ENCODE measurements at places on chromosomes 5 and 9.

GRCh38 chr5:141223112-141223783 lies at the start of gene PCDHB14:
Gene PCDHB14 (plus strand): TSS chr5:141223343. CDS start chr5:141223506, 163 bp downstream.
- DNase-seq = no peak

DNA sequence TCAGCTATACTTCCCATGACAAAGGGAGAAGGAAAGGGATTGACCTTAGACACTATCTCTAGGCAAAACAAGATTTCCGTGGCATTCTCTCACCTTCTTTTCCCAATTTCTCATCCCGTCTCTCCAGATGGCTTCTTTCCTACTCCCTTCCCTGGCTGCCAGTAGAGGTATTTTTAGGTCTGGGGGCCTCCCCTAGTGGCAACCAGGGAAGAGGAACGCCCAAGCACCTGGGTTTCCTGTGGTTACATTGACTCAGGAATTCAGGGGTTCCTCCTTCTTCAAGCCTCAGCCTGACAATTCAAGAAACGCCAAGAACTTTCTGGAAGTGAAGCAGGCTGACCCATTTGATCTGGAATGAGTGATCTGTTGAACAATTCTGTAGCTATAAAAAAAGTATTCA lies 111.5 kb upstream of the OSMR start:
- DNase-seq = no peak

DNA sequence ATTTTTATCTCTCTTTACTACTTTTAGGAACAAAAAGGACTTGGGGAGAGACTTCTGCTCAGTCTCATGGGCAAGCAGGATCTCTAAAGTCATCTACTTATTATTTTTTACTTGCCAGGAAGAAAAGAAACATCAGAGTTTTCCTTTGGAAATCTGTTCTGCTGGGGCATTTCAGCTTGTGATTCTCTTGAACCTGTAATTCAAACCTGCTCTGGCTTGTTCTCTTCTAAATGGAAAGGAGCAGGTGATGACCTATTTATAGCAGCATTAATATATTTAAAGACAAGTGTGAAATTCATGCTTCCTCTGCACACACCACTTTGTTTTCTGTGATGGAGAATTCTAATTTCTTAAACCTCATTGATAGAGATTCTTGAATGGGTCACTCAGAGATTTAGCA lies 2.0 kb downstream of the ADCY2 start:
- no peak for DNase-seq

- DNase-seq = no peak
Observed at GRCh38 chr9:133977421-133978201, 14.5 kb downstream of the VAV2 start.

- DNase-seq = no peak
Observed at GRCh38 chr9:134912126-134912840, 5.4 kb downstream of the FCN1 start.

- peak; percentile 51 for DNase-seq
Observed at GRCh38 chr9:19229595-19230354, 718 bp upstream of the DENND4C start.

DNA sequence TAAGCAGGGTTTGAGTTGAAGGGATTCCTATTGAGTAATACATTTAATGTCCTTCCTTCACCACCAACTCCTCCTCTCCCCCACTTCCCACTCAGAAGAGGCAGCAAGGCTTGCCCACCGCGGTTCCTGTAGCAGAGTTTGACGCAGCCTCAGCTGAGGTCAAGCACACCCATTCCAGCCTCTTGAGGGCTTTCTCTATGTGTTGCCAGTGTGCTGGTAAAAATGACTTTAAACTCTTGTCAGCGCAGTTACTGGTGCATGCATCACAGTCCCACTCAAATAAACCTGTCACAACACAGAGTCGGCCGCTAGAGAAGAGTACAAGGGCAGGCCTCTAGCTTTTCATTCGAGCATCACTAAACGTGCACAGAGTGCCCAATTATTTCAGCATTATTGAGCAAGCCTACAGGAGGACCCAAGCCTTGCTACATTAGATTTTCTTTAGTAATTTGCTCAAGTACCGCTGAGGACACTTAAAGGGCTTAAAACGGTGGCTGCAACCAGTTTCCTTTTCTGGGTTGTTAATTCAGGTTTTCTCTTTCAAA lies 79.6 kb downstream of the TLE4 start:
- no peak for DNase-seq

GRCh38 chr9:94937214-94937903 lies 210.9 kb downstream of the AOPEP start:
- no peak for DNase-seq

DNA sequence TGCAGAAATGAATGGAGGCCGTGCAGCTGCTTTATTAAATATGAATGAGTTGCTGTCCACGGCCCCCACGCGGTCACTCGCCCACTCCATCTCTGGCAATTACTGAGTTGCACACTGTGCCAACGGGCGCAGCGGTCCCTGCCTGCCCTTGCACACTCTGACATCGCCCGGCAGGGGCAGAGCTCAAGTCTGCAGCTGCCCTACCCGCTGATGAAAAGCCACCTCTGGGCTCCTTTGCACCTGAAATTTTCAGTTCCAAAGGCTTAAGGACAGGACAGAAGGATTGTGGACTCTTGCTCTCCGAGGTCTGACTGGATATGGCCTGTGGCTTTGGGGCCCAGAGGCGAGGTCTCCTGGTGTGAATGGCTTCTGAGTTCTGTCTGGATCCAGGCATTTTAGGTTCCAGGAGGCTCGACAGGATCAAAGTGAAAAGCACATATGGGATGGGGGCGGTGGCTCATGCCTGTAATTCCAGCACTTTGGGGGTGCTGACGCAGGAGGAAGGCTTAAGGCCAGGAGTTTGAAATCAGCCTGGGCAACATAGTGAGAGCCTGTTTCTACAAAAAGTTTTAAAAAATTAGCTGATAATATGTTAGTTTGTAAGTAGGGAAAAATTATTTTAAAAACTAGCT lies 201.8 kb downstream of the PAX5 start:
- DNase-seq = peak; percentile 31

DNA sequence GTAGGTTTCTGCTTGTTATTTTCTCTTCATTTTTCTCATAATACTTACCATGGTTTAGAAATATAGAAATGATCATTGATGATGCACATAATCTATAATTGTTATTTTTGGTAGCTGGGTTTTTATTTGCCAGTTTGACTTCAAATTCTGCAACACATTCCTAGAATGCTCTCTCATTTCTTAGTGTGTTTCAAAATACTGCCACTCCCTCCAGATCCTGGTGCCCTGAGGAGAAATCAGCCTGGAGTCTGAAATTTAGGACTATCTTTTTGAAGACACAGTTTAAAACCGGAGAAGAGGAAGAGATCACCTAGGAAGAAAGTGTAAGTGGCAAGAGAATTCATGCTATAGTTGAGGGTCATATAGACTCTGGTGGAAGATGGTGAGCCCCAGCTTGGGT lies 57.5 kb downstream of the TAF11L14 start:
- no peak for DNase-seq

GRCh38 chr9:127509955-127510299 lies 58.6 kb downstream of the LRSAM1 start:
- DNase-seq = no peak

DNA sequence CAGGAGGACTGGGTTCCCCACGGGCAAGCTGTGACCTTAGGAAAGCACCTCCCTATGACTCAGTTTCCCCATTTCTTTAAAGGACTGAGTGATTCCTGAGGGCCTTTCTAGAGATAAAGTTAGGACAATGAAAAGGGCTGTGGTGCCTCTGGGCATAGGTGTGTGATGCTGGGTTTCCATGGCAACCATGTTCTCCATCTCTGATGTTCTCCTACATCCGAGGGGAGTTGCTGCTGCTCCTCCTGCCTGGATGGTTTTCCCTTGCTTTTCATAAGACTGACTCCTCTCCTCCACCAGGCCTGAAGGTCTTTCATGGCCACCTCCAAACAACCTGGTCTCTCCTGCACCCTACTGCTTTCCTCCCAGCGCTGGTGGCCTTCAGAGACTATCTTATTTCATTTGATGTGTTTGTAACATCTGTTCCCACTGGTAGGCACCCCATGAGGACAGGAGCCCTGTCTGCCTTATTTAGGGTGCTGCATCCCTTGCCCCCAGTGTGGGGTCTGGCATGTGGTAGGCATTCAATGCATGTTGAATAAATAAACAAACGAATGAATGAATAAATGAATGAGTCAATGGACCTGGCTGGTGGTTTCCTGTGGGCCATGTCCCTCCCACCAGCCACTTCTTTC lies 112.2 kb upstream of the HAND1 start:
- no peak for DNase-seq

- no peak for DNase-seq
Observed at GRCh38 chr5:154713615-154714125, 41.5 kb upstream of the LARP1 start.

DNA sequence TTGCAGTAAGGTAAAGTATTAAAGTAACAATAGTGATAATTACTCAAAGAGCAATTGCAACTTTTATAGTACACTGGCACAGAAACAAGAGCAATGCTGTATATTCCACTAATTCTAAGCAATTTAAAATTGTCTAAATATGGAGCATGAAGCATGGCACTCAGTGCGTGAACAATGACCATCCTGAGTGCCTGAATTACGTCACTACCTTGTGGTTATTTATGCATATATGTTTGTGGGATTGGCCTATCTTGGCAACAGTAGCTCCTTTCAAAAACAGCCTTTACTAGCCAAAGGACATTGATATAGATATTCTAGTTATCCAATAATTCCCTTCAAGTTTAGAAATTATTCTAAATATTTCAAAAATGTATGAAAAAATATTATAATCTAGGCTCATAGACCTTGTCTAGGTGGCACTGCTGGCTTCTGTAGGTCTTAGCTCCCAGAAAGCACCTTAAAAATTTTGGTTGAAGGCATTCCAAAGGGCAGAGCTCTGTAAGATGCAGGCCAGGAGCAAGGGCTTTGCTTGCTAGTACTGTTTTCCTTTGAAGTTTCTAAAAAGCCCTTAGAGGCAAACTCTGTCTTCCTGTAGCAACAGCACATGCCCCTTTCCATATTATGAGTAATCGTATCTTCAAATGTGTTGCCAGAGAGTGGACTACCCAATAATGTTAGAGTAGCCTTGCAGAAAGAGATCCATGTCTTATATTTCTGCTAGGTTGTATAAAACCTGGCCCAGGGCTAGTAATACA lies 719.3 kb downstream of the NR2F1-AS1 start:
- no peak for DNase-seq

- DNase-seq = no peak
Observed at GRCh38 chr5:17438027-17438426, 60.0 kb upstream of the TAF11L2 start.

DNA sequence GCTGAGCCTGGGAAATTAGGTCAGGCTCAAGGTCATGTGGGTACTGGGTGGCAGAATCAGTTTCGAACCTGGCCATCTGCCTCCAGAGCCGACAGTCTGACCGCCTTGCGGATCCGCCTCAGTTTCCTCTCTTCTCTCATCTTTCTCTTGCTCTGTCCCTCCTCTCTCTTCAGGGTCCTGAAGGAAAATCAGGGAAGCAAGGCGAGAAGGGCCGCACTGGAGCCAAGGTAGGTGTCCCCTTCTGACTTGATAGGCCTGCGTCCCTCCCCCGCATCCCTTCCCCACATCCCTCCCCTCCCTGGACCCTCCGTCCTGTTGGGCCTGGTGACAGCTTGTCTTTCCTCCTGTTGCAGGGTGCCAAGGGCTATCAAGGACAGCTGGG lies 40.8 kb upstream of the ORM1 start:
- DNase-seq = no peak

- no peak for DNase-seq
Observed at GRCh38 chr5:37174928-37175327, 74.2 kb downstream of the CPLANE1 start.

DNA sequence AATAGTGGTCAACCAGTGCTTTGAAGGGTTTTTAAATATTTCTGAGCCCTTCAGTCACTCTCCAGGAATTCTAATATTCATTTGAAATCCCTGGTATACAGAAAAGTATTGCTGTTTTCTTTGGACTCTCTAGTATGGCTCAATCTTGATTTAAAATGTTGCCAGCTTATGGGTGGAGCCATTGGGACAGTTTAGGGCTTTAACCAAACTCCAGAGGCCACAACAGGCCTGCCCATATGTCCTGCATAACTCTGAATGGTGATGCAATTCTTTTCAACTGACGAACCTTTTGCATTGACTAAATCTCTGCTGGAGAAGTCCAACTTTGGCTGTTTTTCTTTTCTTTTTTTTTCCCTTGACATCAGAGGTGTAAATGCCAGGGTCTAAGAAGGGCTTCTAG lies 10.3 kb upstream of the ANKHD1 start:
- no peak for DNase-seq

DNA sequence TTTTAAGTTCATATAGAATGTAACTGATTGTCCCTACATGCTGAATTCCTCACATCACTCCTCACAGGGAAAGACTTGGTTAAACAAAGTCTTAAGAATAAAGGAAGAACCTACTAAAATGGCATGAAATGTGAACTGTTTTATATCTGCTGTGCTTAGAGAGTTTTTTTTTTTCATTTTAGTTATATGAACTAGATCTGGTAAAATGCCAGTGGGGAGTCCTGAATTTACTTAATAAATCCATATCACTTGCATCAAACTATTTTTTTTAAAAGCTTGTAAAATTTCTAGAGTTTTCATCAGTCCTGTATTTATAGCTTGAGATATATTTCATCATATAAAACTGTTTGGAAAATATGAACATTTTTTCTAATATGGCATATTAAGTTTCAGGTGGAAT lies 1528.6 kb downstream of the EFNA5 start:
- DNase-seq = no peak

- DNase-seq = no peak
Observed at GRCh38 chr5:148808864-148809642, 17.4 kb upstream of the ADRB2 start.

- no peak for DNase-seq
Observed at GRCh38 chr9:91654527-91654926, 230.9 kb upstream of the NFIL3 start.

DNA sequence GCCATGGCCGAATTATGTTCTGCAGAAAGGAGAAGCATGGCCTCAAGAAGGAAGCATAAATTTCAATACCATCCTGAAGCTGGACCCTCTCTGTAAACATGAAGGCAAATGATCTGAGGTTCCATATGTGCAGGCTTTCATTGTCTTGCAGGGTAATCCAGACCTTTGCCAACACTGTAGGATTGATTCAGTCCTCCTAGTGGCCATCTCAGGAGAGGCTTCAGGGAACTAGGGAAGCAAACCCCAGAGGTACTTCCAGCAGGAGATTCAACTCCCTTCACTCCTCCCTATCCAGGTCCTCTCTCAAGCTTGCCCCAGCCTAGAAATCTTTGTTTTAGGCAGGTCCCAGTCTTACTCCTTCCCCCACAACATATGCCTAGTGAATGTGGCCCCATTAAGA lies 99.3 kb upstream of the HCN1 start:
- no peak for DNase-seq

- DNase-seq = no peak
Observed at GRCh38 chr5:82417776-82418607, 139.8 kb upstream of the RPS23 start.

GRCh38 chr5:108765647-108766046 lies 17.9 kb downstream of the FER start:
- no peak for DNase-seq

Data from dorsolateral prefrontal cortex (tissue), 122 donors.